Omental fat pad (tissue), 4 donors: ENCODE measurements at places on chromosomes 3 and 15. TPM values are rescaled to one million over a fixed set of nuclear protein-coding genes. Genes with fewer than 3 reads are reported as not detected.
A peak's percentile ranks its signal among the peaks of the same experiment; 100 is the strongest.

- DNase-seq, result no peak
These were observed 1.5 kb downstream of the ITPKA start for GRCh38 chr15:41494922-41495735.

Gene CGNL1
- total RNA-seq, result 4.7 TPM

Gene GP5
- total RNA-seq, result 0.96 TPM

Gene ADAMTS7
- 7.8 TPM for total RNA-seq

- no peak for DNase-seq
These were observed 40.8 kb upstream of the IQCF6 start for GRCh38 chr3:51819709-51820406.

- DNase-seq, result no peak
These were observed 42.5 kb downstream of the HERC1 start for GRCh38 chr15:63791228-63791627.

- DNase-seq, result no peak
These were observed 68.1 kb upstream of the NMNAT3 start for GRCh38 chr3:139745831-139746230.

Gene NFKBIZ
- 78.2 TPM for total RNA-seq

Gene MKRN3
- not detected for total RNA-seq

DNA sequence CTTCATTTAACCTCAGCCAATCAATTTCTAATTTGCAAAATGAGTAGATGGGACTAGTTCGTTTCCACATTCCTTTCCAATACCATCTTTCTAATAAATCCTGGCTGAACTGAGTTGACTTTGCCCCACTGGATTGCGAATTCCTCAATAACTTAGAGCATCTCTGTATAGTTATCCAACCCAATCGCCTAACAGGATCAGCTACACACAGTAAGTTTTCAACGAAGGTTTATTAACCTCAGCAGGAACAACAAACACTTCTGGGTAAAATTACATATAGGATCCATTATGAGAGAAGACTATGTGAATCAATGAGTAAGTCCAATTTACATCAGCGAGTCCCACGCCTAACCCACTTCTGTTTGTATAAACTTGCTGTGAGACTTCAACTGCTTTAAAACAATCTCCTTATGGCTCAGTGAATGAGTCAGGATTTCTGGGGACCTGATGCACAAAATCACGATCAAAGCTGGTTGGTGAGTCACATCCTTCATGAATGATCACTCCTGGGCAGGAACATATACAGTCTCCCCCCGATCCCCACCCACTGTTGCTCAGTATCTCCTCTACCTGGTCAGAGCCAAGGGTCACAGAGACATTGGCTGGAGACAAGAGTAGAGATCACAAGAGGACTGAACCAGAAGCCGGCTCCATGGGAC, 142.8 kb downstream of the EDEM1 start:
- no peak for DNase-seq

DNA sequence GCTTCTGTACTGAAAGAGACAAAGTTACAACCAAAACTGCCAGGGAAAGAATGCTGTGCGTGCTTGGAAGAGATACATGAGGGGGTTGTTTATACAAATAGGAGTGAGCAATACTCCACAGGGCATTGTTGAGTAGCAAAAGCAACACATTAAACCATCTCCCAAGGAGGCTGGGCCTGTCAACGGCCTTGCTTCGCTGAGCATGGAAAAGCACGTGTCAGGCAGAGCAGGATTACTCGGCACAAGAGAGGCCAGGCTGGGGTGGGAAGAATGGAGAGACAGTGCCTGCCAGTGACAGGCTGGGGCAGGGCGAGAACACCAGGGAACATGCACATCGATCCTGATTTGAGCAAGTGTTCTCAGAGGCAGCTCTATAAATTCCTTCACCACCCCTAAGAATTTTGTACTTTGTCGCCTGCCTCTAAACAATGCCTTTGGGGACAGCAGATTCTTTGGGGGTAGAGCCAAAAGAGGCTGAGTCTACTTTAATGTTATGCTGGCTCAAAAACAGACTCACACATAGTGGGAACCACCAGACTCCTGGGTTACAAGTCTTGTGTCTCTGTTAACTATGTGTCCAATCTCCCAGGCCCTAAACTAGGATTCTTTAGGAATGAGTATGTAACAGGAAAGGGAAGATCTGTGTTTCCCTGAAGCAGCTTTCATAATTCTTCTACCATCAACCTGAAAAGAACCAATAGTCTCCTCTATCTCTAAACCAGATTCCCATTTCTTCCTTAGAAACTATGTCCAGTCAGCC, 67.2 kb downstream of the LIPC start:
- DNase-seq, result no peak

DNA sequence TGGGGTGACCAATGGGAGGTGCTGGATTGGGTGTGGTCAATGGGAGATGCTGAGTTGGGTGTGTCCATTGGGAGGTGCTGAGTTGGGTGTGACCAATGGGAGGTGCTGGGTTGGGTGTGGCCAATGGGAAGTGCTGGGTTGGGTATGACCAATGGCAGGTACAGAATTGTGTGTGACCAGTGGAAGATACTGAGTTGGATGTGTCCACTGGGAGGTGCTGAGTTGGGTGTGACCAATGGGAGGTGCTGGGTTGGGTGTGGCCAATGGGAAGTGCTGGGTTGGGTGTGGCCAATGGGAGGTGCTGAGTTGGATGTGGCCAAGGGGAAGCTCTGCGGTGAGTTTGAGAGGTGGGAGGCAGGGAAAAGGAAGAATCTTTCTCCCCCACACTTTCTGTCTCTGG, 250.0 kb upstream of the PROK2 start:
- DNase-seq, result no peak

Gene GABPB1
- 16.8 TPM for total RNA-seq

Gene GOLGA6L4
- 4.3 TPM for total RNA-seq

Gene LRRC49
- 6.0 TPM for total RNA-seq

- no peak for DNase-seq
These were observed 466.6 kb downstream of the RAP2B start for GRCh38 chr3:153628591-153628990.

Gene GHSR
- not detected for total RNA-seq

DNA sequence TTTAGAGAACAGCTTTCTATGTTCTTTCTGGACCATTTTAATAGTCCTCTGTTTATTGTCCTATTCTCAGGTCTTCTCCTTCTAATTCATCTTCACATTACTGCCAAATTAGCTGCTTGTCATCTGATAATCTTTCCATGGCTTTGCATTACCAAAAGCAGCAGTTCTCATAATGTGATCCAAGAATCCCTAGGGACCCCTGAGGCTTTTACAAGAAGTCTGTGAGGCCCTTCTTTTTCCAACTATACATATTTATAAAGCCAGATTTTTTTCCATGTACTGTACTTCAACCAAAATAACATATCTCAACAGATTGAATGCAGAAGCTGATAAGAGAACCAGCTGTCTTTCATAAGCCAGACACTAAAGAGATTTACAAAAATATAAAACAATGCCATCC, 162.5 kb upstream of the BFSP2 start:
- DNase-seq, result no peak

GRCh38 chr3:51669241-51670052, 1.6 kb upstream of the TEX264 start:
- peak; percentile 95 for DNase-seq

GRCh38 chr15:66802025-66803001, 100.3 kb downstream of the SMAD6 start:
- DNase-seq, result no peak

- DNase-seq, result no peak
These were observed 57.7 kb downstream of the SEMA5B start for GRCh38 chr3:122969585-122970469.

DNA sequence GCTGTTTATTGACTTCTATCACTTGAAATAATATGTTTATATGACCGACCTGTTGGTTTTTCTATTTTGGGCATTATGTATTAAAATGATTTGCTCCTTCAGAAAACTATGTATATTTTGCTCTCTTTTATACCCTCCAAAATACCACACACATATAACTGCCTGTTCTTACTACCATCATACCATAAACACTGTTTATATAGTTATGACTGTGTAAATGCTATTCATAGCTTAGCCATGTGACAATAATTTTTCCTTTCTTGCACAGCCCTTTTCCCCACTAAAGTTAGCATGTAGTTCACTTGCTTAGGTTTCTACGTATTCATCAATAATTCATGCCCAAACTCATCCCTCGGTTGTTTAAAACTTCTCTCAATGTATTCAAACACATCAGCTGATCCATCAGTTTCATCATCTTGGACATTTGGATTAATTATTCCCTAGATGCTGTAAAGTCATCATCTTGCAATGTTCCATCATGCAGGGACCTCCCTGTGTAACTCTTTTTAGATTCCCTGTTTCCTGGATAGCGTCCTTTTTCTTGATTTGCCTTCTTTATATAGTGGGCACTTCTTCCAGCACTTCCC, 8.2 kb upstream of the RYK start:
- DNase-seq, result no peak

Gene TAMM41
- 9.7 TPM for total RNA-seq
